ENCODE measurements at places on chromosomes 12 and 14.
A peak's percentile ranks its signal among the peaks of the same experiment; 100 is the strongest.

DNA sequence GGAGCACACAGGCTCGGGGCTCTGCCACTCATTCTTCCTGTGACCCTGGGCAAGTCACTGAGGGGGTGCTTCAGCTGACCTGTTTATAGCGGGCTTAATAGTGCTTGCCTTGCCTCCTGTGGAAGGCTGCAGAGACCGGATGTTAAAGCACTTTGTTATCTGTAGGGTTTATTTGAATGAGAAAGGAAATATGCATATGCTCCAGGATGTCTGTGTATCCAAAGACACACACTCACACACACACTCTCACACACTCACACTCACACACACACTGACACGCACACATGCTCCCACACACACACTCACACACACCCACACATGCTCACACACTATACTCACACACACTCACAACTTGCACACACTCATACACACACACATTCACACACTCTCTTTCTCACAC, 56.1 kb upstream of the DDX11 start:
- DNase-seq = no peak

DNA sequence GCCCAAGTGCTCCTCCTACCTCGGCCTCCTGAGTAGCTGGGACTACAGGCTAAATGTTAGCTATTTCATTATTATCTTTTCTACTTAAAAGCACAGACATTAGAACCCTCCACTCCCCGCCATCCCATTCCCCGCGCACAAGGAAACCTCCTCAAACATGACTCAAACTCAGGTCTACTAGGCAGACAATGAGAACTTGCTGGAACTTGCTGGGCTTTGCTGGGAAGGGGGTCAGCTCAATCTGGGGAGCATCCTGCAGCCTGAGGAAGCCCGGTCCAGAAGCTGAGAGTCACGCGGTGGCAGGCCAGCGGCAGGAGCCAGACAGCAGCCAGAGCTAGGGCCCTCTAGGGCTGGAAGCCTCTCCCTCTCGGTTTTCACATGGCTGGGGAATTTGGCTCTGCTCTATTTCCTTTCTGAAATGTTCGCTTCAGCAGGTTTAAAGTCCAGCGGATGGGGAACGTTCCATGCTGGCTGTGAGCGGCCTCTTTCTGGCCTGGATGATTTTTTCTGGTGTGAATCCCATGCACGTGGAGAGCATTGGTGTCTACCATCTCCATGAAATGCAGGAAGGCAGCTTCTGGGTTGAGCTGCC, 68.5 kb downstream of the SLC6A12 start:
- DNase-seq = peak; percentile 43

DNA sequence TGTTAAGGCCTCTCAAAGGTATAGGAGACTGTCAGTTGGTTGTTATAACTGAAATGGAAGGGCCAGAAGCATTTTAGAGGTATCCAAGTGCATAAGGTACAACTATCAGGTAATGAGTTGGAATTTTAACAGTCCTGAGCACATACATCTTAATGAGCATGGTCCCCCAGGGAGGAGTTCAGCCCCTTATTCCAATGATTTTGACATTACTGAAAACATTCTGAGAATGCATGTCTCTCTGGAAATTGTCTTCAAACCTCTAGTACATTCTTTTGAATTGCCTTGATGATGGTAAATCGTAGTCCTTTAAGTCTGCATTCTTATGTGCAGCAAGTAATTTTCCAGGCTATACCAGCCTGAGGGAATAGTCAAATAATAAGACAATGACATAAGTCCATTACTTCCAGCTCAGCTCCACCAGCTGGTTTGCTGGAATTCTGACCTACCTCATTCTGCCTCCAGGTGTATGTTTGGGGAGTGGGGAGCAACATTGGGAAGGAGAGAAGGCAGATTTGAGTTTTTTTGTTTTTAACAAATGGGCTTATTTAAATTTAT, 239.2 kb downstream of the MSRB3 start:
- DNase-seq = no peak

GRCh38 chr12:48390026-48390425, 39.3 kb upstream of the ZNF641 start:
- no peak for DNase-seq

GRCh38 chr14:71322655-71323250, 415.5 kb downstream of the PCNX1 start:
- peak; percentile 32 for DNase-seq

GRCh38 chr12:71938728-71939385, at the start of gene TPH2:
TPH2 (plus strand) TSS chr12:71938845; CDS start chr12:71938987, 142 bp downstream.
- peak; percentile 80 for DNase-seq

DNA sequence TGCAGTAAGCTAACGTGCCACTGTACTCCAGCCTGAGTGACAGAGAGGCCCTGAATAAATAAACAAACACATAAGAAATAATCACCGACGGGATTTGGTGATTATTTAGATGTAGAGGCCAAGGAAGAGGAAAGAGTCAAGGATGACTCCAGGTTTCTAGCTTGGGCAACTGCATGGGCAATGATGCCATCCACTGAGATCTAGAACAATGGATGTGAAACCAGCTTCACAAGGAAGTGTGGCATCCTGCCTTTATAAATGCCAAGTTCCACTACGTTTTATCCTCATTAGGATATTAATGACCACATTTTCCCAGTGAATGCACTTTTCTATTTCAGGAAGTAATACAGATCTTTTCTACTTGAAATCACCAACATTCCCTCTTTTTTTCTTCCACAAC, 10.9 kb upstream of the PTGER2 start:
- DNase-seq = no peak

GRCh38 chr12:49264466-49264872, 413 bp upstream of the TUBA1C start:
- no peak for DNase-seq

DNA sequence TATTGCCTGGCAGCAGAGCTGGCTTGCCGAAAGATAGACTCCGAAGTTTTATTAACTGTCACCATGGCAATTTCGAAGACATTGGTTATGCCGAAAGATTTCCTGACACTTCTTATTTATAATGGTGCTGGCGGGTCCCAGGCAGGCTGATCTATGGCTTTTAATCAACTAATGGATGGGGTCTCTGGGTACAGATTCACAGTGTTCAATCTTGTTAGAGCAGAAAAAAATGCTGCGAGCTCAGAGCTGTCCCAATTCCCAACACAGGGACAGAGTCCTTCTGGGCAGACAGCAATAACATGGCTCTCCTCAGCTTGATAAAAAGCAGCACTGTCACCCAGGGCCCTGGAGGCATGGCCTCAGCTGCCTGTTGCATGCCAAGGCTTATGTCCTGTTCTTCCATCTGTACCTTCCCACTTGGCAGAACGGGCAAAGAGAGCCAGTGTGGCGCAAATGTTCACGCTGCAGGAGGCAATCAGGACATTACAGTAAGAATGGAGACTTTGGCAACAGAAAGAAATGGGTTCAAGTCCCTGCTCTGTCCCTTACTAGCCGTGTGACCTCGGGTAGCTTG, 228.2 kb upstream of the PWP1 start:
- DNase-seq = no peak

DNA sequence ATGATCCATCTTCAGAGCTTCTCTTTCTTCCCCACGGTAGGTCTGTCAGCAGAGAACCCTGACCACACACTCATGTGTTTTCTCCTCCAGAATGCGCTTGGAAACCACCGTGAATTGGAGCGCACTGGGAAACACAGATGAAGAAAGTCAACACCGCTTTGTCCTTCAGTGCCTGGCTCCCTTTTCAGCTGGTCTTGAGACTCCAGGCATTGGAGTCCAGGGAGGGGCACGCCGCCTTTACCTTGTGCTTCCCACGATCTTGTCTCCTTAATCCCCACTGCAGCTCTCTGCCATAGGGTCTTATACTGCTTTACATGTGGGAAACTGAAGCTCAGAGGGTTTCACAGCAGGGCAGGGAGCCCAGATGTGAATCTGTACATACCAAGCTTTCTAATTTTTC, 1.1 kb downstream of the FAM90A1 start:
- no peak for DNase-seq

DNA sequence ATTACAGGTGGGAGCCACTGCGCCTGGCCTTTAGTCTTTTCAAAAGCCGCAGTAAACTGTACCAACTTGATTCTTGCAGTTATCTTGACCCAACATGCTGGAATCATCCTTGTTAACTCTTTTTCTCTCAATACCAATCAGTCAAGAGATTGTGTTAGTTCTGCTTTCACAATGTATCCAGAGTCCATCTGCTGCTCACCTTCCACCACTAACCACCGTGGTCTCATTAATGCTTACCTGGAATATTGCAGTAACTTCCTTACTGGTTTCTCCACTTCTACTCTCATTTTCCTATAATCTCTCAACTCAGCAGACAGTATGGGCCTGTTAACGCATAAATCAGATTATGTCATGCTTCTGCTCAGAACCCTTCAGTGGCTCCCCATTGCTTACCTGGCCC, 62.2 kb downstream of the VEZT start:
- no peak for DNase-seq

DNA sequence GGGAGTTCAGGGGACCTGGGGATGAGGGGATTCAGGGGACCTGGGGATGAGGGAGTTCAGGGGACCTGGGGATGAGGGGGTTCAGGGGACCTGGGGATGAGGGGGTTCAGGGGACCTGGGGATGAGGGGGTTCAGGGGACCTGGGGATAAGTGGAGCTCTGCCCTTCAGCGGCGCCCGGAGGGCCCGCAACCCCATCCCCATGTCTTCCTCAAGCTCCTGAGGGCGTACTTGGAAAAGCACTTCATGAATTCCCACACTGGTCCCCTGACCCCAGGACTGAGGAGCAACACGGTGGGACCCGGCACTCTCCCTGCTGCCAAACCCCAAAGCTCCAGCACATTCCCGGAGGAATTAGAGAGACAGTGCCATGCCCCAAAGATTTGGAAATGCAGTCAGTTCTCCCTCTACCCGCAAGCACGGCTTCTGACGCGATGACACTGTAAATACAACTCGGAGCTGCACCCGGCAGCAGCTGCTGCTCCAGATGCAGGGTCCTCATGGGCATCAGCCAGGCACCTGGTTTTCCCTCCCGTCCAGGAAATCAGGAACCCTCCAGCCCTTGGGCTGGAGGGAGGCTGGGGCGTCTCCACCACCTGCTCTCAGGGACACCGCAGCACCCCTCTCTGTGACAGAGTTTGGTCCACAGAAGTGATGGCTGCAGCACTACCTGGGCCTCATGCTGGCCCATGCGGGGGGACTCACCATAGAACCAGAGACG, 32.8 kb upstream of the C14orf180 start:
- no peak for DNase-seq

DNA sequence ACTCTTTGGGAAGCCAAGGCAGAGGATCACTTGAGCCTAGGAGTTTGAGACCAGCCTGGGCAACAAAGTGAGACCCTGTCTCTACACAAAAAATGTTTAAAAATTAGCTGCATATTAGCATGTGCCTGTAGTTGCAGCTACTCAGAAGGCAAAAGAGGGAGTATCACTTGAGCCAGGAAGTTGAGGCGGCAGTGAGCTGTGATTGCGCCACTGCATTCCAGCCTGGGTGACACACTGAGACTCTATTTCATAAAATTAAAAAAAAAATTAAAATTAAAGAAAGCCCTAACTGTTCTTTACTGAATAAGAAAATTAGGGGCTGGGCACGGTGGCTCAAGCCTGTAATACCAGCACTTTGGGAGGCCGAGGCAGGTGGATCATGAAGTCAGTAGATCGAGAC, 27.0 kb downstream of the SENP1 start:
- DNase-seq = no peak

GRCh38 chr14:34043627-34044372, 92.9 kb upstream of the EGLN3 start:
- DNase-seq = no peak

- DNase-seq = peak; percentile 57
Observed at GRCh38 chr12:6899837-6900519, 4.6 kb upstream of the LRRC23 start.

GRCh38 chr14:75459791-75460190, 32.0 kb downstream of the JDP2 start:
- no peak for DNase-seq

- DNase-seq = no peak
Observed at GRCh38 chr14:73105050-73105449, 31.3 kb upstream of the PSEN1 start.

- DNase-seq = no peak
Observed at GRCh38 chr14:93832665-93833064, 44.4 kb upstream of the PRIMA1 start.

- DNase-seq = peak; percentile 24
Observed at GRCh38 chr12:80778005-80778541, 61.4 kb downstream of the MYF5 start.

DNA sequence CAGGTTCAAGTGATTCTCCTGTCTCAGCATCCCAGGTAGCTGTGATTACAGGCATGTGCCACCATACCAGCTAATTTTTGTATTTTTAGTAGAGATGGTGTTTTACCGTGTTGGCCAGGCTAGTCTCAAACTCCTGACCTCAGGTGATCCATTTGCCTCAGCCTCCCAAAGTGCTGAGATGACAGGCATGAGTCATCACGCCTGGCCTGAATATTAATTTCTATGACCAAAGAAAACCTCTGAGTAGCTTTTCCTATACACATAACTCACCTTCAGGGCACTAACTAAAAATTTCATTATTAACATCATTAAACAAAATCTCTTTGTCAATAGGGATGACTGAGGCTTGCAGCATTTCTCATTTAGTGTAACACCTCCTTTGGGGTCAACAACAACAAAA, 259.6 kb upstream of the KRR1 start:
- no peak for DNase-seq

- DNase-seq = no peak
Observed at GRCh38 chr12:109157986-109158385, 41.6 kb downstream of the ACACB start.

- no peak for DNase-seq
Observed at GRCh38 chr12:2940564-2940963, 18.6 kb upstream of the TEAD4 start.

- DNase-seq = peak; percentile 83
Observed at GRCh38 chr14:94136575-94137331, 7.3 kb upstream of the IFI27L2 start.

DNA sequence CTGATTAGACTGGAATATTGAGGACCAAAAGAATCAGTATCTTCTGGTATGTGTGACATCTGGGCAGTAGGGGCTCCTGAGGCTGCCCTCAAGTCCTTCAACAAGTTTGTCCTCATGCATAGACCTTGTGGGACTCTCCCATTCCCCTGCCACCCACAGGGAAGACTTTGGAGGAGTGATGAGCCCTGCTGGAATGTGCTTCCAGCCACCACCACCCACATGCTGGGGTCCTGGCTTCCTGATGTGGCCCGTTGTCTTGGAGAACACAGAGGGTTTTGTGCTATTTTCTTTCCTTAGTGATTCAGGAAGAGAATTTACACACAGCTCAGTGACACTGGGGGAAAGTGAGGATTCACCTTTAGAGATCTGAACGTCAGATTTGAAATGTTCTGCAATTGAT, 29.2 kb upstream of the SEL1L start:
- DNase-seq = no peak

DNA sequence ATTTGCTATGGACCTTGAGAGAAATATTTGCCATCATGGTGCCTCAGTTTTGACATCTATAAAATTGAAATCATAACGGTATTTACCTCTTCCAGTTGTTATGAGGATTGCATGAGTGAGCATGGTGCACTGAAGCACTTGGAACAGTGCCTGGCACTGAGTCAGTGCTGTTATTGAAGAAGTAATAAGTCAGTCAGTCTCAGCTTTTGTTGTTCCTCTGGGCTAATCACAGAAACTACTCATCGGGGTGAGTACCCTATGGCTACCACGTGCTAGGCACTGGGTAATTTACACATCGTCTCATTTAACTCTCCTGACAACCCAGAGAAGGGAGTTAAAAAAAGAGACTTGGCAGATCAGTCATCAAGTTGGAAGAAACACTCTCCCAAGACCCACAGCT, 159.5 kb upstream of the NRXN3 start:
- DNase-seq = no peak

GRCh38 chr14:89399157-89399556, 17.9 kb downstream of the FOXN3 start:
- DNase-seq = no peak
